ENCODE measurements at places on chromosomes 7 and 10.

DNA sequence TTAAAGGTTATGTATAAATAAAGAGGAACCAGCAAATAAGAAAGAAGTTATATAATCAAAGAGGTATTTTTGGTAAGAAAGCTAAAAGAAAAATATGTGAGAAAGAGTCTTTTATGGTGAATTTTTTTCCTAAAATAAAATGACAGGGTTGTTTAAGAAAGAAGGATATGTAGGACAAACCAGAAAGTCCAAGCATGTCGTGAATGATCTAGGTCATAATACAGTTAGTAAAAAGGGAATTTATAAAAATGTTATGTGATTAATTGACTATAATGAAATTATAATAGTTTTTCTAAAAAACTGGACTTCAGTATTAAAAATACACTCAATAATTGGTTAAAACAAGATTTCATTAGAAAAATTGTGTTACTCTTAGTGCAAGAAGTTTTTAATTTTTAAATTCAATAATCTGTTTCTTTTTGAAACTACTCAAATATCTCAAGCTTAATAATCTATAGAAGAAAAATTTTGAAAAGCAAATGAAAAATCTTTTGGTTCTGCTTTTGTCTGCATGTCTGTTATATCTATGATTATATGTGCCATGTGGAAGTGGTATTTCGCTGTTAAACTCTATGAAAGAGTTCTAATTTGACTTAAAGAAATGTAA lies 23.3 kb downstream of the AVL9 start:
- DNase-seq, result peak; percentile 76

DNA sequence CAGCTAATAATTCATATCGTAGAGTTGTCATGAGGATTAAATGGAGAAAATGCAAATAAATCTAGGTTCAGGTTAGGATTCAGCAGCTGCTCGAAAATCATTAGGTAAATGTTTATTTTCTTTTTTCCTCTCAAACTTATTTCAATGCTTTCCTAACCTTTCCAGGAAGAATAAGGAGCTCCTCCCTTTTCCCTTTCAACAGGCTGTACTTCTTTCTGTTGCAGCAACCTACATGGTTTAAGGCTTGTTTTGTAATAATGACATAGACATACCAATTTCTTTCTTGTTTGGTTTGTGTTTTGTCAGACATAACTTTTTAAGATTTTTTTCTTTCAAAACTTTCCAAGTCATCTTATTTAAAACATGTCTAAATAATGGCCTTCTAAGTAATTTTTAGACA lies 18.2 kb downstream of the GPR141 start:
- DNase-seq, result no peak

GRCh38 chr10:90179696-90180407 lies 478.5 kb downstream of the KIF20B start:
- peak; percentile 84 for DNase-seq

GRCh38 chr7:155524018-155524556 lies 22.3 kb downstream of the CNPY1 start:
- no peak for DNase-seq

GRCh38 chr7:155268211-155268610 lies 29.5 kb upstream of the INSIG1 start:
- no peak for DNase-seq

DNA sequence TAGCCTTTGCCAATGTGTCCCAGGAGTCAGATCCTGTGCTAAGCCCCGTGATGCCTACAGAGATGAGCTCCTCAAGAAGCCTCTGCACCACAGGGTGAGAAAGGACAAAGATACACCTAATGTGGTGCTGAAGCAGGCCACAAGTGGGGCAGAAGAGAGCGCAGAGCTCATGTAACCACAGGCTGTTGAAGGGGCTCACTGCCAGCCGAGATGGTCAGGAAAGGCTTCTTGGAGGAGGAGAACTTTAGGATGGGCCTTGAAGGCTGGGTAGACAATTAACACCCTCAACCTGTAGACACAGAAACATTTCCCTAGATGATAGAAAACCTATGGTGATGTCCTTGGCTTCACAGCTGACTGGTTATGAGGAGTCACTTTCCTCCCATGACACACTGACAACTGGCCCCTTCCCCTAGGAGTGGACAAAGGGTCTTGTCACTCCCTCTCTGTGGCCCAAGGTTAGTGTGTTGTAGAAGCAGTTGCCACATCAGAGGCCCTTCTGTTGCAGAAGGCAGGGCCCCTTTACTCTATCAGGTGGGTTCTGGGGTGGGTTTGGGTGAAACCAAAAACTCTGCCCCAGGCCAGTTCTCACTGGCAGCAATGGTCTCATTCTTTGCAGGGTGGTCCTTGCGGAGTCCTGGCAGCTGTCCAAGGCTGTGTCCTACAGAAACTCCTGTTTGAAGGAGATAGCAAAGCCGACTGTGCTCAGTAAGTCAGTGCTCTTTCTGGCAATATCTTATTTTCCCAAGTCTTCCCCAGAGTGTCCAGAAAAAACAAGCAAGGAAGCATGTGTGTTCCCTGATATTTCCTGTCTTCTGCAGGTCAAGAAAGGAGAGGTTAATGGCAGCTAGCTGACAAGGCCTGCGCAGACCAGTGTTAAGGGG lies 69.2 kb downstream of the MINDY4 start:
- DNase-seq, result no peak

DNA sequence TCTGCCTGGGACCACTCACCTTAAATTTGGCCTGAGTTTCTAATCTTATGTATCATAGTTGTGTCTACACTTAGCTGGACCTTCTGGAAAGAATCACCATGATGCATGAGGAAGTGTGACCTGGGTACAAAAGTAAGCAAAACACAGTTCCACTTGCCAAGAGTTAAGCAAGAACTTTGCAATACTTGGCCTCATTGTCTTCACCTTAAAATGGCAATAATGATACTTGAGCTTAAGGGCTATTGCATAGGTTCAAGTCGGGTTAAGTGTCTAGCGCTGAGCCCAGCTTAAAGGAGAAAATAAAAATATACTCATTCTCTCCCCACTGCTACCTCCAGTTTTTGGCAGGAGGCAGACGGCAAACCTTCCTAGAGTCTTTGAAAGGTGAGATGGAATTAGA lies 133.9 kb upstream of the BMPER start:
- no peak for DNase-seq

Data from astrocyte of the spinal cord (primary cell).